Retinal pigment epithelial cell (primary cell): ENCODE measurements at places on chromosomes 5 and 9.

DNA sequence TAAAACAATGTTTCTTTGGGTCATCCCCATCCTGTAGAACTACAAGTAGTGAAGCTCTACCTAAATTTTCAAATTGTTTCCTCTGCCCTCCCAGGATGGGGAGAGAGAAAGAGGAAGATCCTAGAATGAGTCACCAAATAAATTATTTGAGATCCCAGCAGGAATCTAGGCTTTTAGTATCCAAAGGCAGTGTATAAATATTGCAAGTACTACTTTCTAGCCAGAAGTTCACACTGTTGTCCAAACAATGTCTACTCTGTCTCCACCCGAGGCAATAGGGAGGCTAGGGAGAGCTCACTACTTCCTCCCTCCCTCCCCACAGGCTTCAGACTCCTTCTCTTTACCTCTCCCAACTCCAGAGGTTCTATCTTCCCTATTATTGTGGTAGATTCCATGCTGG is 362.8 kb downstream of the MRPS30 start:
- no peak for DNase-seq

DNA sequence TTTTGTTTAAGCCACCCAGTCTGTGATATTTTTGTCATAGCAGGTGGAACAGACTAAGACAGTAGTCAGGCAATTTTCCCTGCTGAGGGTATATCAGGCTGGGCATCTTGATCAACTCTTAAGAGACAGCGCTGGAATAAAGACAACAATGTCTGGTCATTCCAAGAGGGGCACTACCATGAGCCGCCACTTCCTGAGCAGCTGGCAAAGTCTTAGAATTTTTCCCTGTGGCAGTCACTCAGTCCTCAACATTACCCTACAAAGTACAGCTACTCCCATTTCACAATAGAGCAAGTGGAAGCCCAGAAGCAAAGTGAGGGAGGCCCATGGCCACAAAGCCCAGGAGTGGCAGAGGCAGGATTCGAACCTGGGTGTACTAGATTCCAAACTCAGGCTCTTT is 74.8 kb downstream of the SH3PXD2B start:
- no peak for DNase-seq

DNA sequence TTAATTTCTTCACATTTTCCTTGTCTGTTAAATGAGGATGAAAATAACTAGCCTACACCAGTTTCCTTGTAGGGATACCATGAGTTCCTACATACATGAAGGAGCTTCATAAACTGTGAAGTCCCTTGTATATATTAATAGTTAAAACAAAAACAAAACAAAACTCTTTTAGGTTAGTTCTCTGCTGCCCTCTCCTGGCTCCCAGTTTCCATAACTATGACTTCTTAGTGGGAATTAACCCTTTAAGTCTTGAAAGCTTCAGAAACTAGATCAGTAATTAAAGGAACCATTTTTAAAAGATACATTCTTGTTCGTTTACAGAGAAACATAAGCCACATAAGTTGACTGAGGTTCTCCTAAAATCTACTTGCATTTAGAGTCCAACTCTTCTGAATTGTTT is 500.0 kb upstream of the C9orf72 start:
- DNase-seq, result peak; percentile 31

DNA sequence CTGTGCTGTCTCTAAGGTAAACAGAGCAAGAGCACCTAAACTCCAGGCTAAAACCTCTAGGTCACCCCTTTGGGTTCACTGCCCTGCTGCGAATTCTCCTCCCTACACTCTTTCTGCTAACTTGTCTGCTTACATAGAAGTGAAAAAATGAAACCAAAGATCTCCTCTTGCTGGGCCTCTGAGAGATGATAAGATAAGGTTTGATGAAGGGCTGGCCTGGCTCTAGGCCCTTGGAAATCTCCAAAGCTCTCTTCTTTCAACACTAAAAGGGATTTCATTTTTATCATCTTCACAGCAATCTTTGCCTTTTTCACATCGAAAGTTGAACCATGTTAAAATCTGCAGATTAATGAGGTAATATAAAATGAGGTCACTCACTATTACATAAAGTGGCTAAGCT is 450.8 kb upstream of the TLE4 start:
- DNase-seq, result no peak

GRCh38 chr5:75433814-75434506 is 77.5 kb downstream of the CERT1 start:
- no peak for DNase-seq

GRCh38 chr5:141870228-141870627 is 8.0 kb downstream of the PCDH1 start:
- no peak for DNase-seq

GRCh38 chr9:75200892-75201470 is 112.7 kb downstream of the OSTF1 start:
- DNase-seq, result no peak

DNA sequence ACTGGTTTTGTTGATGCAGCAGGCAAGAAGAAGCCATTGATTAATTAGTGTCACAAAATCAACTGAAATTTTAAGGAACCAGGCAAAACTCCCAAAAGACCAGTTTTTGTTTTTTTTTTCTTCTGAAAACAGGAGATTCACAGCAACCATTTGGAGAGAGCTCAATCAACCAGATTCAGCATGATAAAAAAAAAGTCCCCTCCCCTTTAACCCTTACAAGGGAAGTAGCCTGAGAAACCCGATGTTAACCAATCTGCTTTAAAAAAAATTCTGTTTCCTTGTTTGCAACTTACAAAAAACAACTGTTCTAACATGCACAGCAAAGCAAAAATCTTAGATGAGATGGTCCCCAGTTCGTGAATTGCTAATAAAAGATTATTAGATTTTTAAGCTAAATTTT is 59.7 kb downstream of the HMHB1 start:
- no peak for DNase-seq

GRCh38 chr5:128403333-128403732 is 134.7 kb downstream of the FBN2 start:
- peak; percentile 45 for DNase-seq

DNA sequence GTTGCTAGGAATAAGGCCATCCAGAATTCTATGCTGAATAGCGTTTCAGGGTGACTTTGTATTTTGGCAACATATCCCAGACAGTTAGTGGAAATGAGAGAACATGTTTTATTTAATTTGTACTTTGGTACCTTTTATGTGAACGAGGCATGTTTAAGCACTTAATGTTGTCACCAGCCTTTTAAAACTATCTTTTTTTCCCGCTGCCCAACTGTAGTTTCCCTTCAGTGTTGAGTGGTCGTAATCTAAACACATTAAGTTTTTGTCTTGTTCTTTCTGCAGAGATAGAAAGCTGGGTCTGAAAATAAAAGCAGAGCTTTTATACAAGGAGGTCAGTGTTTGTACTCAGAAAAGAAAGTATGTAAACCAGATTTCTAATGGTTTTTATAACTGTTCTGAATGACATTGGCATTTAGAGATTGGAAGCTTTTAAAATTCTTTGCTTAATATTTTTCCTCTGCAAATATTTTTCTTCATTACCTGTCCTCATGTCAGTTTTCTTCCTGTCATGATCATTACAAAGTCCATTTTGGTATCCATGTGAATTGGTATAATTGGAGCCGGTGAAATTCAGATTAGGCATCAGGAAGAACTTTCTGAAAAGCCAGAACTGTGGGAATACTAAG is 100.7 kb downstream of the ARHGEF28 start:
- no peak for DNase-seq

- DNase-seq, result no peak
Observed at GRCh38 chr9:121160025-121160424, 41.6 kb downstream of the RAB14 start.

DNA sequence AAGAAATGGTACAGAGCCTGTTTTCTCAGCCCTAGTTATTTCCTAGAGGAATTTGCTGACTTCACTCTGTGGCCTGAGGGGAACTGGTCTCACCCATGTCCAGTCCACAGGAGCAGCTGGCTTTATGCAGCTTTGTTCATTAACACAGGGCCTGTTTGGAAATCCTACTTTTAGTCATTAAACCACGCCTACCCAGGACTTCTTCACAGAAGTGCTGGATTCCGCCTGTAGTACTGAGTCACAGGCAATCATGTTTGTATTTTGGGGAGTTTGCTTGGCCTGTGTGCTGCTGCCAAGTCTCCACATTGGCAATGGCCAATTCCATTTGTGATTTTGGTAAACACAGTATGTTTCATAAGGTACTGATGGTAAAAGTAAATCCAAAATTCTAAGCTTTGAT is 52.8 kb downstream of the CTNND2 start:
- peak; percentile 77 for DNase-seq

DNA sequence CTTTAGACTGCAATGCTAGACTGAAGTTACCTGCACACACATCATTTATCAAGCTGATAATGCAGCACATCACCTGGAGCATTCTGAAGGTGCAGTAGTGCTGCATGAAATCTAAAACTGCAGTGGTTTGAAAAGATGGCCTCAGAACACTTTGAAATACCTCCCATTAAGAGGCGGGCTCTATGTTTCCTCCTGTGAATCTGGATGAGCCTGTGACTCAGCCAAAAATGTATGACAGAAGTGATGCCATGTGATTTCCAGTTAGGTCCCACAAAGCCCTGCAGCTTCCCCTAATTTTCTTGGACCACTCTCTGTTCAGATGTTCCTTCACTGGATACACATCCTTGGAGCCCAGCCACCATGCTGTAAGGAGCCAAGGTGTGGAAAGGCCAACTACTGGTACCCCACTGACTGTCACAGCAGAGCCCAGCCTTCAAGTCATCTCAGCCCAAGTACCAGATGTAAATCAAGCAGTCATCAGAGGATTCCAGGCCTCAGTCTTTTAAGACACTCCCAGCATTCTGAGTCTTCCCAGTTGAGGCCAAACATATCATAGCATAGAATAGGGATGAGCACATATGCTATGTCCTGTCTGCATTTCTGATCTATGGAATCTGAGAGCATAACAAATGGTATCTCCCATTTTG is 27.2 kb upstream of the DEPDC1B start:
- no peak for DNase-seq

- no peak for DNase-seq
Observed at GRCh38 chr9:134772331-134772730, 108.3 kb upstream of the FCN2 start.

DNA sequence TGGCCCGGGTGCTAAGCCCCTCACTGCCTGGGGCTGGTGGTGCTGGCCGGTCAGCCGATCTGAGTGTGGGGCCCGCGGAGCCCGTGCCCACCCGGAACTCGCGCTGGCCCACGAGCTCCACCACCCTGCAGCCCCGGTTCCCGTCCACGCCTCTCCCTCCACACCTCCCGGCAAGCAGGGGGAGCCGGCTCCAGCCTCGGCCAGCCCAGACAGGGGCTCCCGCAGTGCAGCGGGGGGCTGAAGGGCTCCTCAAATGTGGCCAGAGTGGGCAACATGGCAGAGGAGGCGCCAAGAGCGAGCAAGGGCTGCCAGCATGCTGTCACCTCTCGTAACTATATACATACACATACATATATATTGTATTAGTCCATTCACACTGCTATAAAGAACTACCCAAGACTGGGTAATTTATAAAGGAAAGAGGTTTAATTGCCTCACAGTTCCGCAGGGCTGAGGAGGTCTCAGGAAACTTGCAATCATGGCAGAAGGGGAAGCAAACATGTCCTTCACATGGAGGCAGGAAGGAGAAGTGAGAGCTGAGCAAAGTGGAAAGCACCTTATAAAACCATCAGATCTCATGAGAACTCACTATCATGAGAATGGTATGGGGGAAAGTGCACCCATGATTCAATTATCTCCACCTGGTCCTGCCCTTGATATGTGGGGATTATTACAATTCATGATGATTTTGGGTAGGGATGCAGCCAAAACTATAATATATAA is 56.8 kb downstream of the LIX1 start:
- DNase-seq, result no peak

DNA sequence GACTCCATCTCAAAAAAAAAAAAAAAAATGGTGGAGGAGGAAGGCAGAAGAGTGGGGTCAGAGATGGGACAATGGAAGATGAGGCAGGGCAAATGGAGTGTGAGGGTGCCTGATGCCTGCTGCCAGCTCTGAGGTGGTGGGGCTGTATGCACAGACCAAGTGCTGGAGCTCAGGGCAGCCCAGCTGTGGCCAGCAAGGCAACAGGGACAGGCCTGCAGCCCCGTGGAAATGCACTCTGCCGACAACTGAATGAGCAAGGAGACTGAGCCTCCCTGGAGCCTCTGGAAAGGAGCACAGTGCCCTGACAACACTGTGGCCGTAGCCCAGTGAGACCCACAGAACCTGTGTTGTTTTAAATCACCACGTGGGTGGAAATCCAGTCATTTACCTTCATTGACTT is 22.9 kb upstream of the SMIM32 start:
- DNase-seq, result no peak

GRCh38 chr5:17190242-17190778 is 27.1 kb upstream of the BASP1 start:
- no peak for DNase-seq

- no peak for DNase-seq
Observed at GRCh38 chr5:141714542-141715310, 32.7 kb upstream of the ARAP3 start.

- DNase-seq, result no peak
Observed at GRCh38 chr9:61673664-61674381, 484.0 kb downstream of the SPATA31A7 start.

DNA sequence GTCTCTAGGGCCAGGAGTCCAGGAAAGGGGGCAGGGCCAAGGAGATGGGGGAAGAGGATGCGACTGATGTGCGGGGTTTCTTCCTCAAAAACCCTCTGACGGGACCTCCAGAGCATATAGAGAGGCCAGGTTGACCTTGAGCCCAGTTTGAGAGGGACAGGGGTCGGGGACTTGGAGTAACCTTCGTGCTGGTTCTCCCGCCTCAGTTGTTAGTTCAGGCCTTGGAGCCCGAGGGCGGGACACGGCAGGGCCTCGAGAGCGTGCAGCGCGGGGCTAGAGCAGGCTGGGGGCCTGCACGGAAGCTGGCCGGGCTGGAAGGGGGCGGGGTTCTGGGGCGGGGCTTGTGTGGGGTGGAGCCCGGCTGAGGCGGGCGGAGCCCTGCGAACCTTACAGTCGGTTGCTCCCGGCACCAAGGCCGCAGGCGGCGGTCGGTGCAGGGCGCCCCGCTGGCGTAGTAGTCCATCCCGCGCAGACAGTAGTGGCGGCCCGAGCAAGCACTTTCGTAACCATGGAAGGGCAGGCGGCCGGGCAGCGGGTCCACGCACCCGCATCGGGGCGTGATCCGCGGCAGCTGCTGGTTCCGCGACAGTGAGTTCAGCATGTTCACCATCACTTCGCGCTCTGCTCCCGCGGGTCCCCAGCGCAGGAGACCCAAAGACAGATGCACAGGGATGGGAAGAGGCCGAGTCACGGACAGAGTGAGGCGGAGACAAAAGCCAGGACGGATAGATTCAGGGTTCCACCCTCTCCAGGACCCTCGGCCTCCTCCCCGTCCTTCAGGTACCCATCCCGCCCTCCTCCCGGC is 4.0 kb upstream of the MYORG start:
- peak; percentile 17 for DNase-seq

DNA sequence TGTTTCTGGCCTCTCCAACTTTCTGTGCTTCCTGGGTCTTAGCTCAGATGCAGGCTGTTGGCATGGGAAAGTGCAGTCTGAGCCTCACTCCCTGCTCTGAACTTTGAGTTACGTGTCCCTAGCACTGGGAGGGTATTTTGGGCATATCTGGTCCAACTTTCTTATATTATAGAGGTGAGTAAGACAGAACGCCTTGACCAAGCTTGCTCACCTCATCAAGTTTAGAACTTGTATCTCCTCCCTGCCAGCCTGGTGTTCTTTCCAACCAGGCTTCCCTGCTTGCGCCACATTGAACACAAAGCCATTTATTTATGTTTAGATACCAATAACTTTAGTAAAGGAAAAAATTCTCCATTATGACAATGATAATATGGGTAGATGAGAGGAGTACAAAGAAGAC is 33.2 kb downstream of the TNC start:
- no peak for DNase-seq
